ENCODE measurements at places on chromosomes 3 and 15.
A peak's percentile ranks its signal among the peaks of the same experiment; 100 is the strongest.

- DNase-seq: no peak
Observed at GRCh38 chr15:96125721-96126415, 204.6 kb upstream of the NR2F2 start.

GRCh38 chr3:47017504-47018268 lies 38.2 kb downstream of the NBEAL2 start:
- DNase-seq: no peak

DNA sequence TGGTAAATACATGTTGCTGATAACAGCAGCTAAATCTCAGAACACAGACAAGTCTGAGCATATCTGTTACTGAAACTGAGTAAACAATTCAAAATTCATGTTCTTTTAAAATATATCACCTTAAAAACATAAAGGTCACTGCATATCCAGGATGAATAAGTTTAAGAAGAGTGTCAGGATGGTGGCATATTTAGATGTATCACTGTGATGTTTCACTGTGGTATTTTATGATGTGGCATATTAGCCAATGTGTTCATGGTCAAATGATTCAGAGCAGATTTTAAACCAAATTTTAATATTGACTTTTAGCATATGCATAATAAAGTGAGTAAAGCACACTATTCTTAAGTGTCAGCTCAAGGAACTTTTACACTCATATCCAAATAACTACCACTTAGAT lies 346.4 kb upstream of the DPPA4 start:
- no peak for DNase-seq

GRCh38 chr3:13148561-13149329 lies 75.5 kb upstream of the IQSEC1 start:
- no peak for DNase-seq

- DNase-seq: no peak
Observed at GRCh38 chr15:39752246-39752645, 30.4 kb downstream of the FSIP1 start.

- no peak for DNase-seq
Observed at GRCh38 chr3:99357131-99357530, 281.3 kb upstream of the COL8A1 start.

DNA sequence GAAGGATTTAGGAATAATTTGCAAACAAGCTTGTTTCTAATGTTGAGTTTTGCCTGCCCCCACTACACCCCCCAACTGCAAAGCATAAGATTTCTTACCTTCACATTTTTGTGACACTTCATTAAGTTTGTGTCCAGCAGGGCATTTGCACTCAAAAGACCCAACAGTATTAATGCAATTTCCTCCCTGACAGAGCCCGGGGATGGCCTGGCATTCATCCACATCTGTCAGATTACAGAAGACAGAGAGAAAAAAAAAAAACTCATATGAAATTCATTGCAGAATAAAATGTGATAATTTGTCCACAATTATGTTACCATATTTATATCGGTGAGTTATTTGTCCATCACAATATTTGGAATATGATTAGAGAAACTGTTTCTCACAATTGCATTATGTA lies 111.5 kb downstream of the FBN1 start:
- no peak for DNase-seq

DNA sequence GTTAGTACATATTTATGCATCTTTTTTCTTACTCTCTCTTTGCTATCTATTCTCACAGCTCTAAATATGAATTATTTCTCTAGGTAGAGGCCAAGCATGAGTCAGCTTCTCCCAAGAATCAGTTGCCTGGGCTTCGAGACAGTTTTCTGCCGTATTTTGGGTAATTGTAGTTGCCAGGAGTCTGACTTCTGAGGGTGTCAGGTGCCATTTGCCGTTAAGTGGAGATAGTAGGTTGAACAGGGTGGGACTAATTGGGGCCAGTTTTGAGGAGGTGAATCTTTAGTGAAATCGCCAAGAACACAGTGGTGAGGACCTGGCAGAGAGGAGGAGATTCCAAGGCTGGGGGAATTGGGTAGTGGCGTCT lies 7.8 kb upstream of the NRROS start:
- no peak for DNase-seq

DNA sequence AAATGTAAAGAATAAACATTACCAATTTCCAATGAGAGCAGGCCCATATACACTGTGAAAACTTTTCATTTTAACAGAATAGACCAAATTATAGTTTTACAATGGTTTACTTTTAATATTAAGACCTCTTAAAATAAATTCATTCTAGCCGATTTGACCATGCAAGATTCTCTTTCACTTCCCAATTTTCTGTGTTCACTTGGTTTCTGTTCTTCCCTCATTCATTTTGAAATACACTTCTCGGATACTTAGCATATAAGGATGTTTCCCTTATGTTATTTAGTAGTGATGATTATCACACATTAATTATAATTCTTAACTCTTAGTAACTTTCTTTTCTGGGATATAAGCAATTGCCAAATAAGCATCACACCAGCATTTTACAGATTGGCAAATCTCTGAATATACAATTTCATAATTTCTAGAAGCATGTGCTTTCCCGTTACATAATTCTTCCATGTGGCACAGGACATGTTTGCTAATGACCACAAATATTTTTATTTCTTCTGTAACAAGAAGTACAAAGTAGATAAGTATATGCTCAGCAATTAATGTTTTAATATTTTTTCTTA lies 13.9 kb downstream of the OR5H15 start:
- DNase-seq: no peak

DNA sequence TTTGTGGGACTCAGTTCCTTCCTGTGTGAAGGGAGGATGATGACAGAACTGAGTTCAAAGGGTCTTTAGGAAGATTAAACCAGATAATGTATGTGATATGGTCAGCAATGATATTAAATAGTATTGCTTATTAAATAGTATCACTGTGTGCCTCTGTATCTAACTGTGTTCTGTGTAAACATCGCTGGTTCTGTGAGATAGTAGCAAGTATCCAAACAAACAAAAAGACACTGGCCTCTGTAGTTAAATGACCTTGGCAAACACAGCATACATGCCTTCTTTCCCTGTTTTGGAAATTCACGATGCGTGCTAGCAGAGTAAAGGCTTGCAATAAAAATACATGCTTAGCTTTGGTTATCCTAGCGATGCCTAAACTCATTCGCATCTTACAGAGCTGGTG lies 76.1 kb downstream of the MESD start:
- no peak for DNase-seq

GRCh38 chr15:52528564-52529340 lies at the start of gene MYO5A:
TSS of gene MYO5A (minus strand) at chr15:52528880. CDS start at chr15:52528806, 74 bp downstream.
- peak; percentile 74 for DNase-seq

DNA sequence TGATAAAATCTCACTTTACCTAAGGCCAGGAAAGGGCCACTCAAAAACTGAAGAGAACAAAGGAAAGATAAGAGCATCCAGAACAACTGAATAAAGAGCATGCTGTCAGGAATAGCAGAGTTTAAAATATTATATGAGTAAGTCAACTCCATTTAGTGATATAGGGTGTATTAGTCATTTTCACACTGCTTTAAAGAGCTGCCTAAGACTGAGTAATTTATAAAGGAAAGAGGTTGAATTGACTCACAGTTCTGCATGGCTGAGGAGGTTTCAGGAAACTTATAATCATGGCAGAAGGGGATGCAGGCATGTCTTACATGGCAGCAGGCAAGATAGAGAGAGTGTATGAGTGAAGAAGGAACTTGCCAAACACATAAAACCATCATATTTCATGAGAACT lies 778.0 kb upstream of the NECTIN3 start:
- no peak for DNase-seq

DNA sequence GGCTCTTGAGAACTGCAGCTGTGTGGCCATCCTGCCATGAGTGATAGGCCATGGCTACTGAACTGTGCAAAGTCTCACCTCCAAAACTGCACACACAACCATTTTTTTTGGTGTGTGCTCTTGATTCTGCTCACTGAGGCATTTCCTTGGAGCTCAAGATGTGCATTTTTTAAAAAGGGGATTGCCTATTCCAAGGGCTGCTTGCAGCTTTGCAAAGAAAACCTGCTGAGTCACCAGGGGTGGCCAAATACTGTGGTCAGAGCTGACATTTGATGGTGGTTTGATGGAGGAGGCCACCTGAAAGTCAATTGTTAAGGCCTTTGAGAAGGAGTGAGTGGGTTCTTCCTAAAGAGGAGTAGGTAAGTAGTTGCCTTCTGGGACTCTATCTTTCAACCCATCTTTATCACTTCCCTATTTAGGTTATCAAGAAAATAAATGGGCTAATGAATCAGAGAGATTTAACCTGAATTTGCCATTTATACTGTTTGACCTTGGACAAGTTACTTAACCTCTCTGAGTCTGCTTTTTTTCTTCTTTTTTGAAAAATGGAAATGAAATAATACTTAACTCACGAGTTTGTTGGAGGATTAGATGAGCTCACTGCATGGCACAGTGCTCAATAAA lies 87.9 kb downstream of the CHST2 start:
- no peak for DNase-seq

DNA sequence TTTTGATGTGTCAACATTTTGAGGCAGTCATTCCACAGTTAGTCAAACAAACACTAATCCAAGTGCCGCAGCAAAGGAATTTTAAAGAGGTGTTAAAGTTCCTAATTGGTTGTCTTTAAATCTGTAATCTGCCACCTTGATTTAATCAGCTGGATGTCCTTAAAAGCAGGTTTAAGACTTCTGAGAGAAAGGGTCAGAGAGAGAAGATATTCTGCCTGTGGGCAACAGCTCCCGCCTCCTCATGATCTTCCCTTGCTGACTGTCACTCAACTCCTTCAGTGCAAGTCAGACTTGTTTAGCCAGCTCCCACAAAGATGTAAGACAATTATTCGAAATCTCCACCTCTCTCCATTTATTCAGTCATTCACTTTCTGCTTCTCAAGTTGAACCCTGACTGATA lies 92.6 kb upstream of the MYRIP start:
- no peak for DNase-seq

DNA sequence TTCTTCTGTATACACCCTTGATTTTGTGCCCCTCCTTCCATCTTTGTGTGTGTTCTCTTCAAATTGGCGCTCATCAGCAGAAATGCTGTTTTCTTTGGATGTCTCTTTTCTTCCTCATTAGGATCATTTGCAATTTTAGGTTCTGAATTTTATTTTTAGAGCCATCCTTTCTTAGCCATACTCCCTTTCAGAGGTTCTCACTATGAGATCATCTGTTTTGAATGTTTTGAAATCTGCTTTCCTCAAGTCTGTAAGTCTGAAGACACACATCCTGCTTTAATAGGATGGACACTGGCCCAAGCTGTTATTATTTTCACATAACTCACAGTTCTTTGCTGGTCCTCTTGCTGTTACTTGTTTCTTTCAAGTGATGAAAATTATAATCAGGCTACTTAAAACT lies 124.8 kb downstream of the BDH1 start:
- DNase-seq: no peak

GRCh38 chr15:96047255-96047931 lies 283.1 kb upstream of the NR2F2 start:
- DNase-seq: no peak

DNA sequence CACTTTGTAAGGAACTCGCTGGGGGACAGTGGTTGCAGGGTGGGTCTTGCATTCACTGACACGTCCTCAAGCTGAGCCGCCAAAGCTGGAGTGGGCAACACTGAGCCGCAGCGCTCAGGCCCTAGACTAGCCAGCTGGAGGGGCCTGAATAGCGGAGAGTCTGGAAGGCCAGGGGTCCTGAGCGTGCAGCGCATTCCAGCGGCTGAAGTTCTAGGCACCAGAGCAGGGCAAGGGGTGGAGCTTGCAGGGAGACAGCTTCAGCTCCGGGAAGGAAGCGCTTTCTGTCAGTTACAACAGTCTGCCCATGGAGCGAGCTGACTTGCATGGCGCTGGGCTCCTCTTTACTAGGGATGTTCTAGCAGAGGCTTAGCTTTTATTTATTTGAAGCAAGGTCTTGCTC lies 2.7 kb downstream of the MAP6D1 start:
- no peak for DNase-seq

GRCh38 chr3:156643729-156644389 lies 30.5 kb upstream of the TIPARP start:
- DNase-seq: no peak

Measured in activated gamma-delta T cell (primary cell).